Activated T-cell treated with anti-CD3 and anti-CD28 coated beads, Interleukin-2, amount 50 U/mL, for 48 hours (primary cell): ENCODE measurements at places on chromosomes 12 and 14.

DNA sequence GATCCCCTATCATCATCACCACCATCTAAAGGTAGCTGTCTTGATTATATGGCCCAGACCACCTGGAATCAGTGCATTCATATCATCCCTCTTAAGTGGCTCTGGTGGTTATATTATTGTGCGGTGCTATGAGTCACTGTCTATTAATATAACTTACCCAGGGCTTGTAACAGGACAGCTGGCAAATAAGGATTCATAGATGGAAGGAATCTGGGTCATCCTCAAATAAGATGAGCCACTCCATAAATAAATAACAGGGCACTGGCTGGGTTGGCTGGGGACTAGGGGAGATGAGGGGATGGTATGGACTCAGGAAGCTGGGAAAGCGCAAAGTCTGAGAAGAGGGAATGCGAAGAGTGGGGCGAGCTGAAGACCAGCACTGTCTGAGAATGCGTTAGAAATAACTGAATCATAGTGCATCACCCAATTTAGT lies 216.1 kb downstream of the NUAK1 start:
- no peak for DNase-seq

DNA sequence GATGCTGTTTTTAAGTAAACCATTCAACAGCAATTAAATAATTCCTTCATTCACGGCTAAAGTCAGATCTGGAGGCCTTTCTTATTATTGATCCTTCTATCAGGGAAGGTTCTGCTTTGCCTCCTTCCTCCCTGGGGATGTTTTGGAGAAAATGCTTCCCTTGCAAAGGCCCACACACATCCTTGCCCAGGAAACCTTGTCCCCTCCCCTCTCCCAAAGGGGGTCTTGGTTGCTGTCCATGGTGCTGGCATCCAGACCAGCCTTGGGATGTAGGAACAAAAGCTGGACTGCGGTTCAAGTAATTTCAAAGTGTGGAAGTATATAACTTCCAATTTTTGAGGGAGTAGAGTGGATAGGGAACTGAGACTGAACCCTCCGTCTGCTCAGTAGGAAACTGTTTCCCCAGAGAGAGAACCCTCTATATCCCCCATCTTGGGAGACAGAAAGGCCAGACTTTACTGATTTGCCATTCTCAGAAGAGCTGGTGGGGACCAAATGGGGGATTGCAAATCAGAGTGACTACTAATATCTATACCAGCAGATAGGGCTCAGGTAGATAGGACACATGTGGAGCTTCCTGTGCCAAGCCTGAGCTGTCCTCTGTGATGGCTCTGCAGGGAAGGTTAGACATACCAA lies 5.6 kb downstream of the MARCHF9 start:
- DNase-seq, result no peak

GRCh38 chr14:68676511-68676943 lies 116.3 kb downstream of the ZFP36L1 start:
- DNase-seq, result no peak

DNA sequence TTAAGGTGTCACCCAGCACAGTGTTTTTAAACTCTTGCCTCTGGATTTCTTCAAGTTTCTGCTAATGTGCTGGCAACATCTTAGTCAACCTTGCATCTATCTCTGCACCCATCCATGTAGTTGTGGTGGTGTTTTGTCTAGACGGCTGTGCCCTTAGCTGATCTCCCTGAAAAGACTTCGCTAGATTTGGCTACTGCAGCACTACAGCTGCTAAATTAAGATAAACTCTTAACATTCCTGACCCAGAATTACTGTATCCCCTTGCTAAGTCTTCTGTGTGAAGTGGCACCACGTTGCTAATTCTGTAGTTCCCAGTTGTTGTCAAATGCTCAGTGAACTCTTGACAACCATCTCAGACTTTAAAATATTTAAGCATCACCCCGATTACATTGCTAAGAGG lies 66.8 kb downstream of the SRGAP1 start:
- DNase-seq, result no peak

DNA sequence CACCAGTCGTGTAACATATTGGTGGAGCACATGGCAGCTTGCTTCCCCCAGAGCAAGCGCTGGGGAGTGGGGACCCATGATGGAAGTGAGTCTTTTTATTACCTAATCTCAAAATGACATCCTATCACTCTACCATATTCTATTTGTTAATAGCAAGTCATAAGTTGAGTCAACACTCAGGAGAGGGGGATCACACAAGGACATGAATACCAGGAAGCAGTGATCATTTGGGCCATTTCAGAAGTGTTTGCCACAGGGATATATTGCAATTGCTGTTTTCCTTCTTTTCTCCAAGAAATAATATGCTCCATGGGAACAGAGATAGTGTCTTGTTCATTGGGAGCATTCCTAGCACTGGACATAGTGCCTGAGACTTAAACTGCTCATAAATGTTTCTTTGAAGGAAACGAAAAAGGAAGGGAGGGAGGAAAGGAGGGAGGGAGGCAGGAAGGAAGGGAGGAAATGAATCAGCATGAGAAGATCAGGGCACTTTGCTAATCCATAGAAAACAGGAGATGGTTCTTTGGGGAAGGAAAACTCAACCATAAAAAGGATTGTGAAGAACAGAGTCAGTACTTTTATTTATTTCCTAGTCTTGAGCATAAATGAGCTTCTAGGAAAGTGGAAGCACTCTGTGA lies 39.2 kb upstream of the EEA1 start:
- no peak for DNase-seq

DNA sequence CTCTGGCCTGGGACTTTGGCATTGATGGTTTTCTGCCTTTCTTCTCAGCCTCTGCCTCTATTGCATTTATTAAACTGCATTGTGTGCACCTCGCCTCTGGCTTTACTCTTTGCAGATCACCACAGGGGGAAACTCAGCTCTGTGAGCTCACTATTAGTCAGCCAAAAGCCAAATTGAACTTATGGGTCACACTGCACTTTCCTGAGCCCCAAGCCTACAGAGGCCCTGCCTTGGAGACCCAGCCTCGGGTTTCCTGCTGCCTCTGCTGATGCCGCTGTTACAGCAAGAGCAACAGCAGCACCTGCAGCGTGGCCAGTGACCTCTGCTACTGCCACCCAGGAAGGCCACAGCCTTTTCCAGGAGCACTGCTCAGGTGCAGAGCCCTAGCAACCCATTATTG lies 122.5 kb downstream of the DAD1 start:
- DNase-seq, result no peak

GRCh38 chr14:99612738-99613330 lies 8.8 kb upstream of the CCDC85C start:
- no peak for DNase-seq

- DNase-seq, result peak; percentile 58
These were observed 1.6 kb downstream of the PHLDA1 start for GRCh38 chr12:76029982-76030340.

DNA sequence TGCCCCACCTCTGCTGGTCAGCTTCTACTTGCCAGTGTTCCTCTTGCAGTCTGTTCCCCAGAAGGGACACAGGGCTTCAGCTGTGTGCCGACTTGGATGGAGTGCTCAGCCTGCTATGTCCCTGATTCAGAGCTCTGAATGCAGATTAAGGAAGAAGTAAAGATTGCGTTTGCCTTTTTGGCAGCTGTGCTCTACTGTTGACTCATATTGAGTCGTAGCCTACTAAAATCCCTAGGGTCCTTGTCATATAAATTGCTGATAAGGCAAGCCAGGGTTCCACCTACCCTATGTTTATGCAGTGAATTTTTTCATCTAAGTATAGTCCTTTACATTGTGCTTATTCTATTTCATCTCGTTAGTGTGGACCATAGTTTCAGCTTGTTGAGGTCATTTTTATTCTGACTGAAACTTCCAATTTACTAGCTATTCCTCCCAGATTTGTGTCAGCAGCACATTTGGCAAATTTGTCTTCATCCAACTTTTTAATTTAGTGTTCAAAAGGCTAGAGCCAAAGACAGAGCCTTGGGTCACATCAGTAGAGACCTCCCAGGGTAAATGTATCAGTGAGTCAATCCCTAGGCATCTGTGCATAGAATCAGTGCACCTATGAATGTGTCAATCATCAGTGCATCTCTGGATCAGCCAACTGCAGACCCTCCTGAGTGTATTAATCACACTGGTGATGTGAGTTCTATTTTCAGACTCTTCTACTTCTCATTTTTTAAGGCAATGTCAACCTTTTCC lies 31.9 kb downstream of the CACNA1C start:
- DNase-seq, result no peak

DNA sequence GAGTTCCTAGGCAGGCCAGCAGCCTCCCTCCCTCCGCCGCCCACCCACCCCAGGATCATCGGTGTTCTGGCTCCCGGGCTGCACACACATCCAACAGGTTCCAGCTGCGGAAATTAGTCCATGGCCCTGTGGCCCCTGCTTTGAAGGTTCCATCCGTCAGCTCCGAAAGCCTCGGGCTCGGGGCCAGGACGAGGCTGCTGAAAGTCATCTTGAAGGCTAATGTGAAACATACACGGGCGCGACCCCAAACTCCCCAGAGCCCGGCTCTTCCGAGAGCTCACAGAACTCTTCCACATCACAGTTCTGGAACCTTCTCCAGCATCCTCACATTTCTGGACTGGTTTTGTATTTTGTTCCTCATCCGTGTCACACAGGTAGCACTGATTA lies 19.8 kb downstream of the KDM2B start:
- DNase-seq, result no peak

DNA sequence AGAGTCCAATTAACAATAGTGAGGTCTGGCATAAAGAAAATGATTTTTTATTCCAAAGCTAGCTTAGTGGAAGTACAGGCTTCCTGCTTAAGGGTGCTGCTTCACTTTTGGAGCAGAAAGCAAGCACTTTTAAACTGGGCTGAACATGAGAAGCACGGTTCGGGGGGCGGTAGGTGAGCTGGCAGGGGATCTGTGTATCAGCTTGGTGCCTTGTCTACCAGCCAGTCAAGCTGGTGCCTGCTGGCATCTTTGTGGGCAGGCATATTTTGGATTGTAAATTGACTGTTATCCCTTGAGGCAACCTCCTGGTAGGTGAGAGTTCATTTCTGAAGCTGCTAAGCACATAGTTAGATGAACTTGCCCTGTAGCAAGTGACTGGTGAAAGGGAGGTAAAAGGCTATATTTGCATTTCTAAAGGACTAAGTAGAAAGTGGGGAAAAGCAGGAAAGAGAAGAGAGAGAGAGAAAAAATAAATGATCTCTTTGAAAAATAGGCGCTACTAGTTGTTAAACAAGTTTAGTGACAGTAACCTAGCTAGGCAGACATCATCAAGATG lies 121.1 kb upstream of the SYT10 start:
- no peak for DNase-seq

DNA sequence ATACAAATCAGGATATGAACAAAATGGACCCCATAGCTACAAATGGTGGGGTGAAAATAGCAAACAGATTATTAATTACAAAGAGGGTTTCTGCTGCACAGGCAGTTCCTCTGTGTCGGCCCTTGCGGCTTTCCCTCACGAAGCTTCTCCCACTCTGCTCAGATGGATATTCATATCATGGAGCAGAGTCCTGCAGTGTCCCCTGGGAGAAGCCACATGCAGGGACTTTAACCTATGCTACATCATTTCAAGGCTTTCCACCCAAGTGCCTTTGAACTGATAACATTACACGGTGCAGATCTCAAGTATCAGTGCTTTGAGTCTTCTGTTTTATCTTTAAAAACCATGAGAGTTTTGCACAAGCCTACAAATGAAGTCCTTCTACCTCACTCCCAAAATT lies 229.1 kb downstream of the PPM1H start:
- DNase-seq, result no peak

DNA sequence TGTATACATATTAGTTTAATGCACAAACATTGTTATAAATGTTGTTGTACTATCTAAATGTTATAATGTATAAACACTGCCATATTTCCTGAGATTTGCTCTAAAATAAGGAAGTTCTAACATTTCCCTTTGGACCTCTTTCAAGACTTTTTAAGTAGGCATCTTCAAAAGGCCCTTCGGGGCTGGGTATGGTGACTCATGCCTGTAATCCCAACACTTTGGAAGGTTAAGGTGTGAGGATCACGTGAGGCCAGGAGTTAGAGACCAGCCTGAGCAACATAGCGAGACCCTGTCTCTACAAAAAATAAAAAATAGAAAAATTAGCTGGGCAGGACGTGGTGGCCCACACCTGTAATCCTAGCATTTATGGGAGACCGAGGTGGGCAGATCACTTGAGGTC lies 35.5 kb downstream of the FBLN5 start:
- DNase-seq, result no peak

GRCh38 chr12:65196762-65197567 lies 27.6 kb downstream of the LEMD3 start:
- DNase-seq, result no peak

- no peak for DNase-seq
These were observed 8.7 kb upstream of the NCOR2 start for GRCh38 chr12:124576061-124576650.

- DNase-seq, result no peak
These were observed 94.9 kb upstream of the TTC7B start for GRCh38 chr14:90911121-90911520.

GRCh38 chr14:22478247-22478646 lies 110.8 kb downstream of the DAD1 start:
- no peak for DNase-seq

DNA sequence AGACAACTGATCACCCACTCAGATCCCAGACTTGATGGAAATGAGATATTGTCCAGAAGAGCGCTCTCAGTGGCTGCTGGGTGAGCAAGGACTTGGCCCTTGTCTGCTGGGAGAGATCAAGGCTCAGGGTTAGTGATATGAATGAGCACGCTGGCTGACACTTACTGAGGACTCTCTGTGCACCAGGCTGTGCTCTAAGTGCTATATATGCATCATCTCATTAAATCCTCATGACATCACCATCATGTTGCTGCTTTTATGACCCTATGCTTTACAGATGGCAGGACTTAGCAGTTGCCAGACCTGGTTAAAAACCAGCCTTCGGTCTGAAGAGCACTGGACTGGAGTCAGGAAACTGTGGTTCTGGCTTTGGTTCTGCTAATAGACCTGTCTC lies 260.9 kb downstream of the VRK1 start:
- DNase-seq, result no peak

DNA sequence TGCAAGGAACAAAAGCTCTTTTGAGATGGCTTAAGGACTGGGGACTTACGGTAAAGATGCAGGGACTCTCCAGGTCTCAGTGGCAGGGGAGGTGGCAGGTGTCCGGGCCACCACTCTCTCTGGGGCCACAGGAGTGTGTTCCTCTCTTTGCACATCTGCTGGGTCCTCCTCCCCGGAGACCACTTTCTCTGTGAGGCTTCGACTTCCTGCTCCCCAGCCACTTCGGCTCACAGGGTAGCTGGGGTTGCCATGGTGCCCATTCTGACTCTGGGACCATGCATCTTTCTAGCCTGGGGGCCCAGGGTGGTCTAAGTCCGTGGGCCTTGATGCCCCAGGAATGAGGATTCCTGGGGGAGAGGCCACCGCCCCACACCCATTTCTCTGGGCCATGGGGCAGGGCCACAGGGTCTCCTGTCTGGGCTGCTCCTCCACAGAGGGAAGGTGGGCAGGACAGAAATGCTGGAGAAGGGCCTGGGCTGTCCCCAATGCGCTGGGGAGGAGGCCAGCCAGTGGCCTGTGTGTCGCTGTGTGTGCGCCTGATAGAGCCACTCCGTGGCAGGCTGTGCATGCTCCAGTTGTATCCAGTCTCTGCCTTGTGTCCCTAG lies 38.5 kb downstream of the CCDC92 start:
- no peak for DNase-seq

GRCh38 chr14:70317969-70318634 lies 41.4 kb downstream of the COX16 start:
- DNase-seq, result no peak
